ENCODE measurements at places on chromosomes 5 and 9.
A peak's percentile ranks its signal among the peaks of the same experiment; 100 is the strongest.

DNA sequence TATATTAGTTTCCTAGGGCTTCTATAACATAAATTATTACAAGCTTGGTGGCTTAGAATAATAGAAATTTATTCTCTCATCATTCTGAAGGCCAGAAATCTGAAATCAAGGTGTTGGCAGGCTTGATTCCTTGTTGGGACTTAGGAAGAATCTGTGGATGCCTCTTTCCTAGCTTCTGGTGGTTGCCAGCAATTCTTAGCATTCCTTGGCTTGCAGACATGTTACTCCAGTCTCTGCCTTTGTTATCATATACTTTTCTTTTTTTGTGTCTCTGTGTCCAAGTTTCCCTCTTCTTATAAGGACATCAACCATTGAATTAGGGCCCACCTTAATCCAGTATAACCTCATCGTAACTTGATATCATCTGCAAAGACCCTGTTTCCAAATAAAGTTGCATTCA is 31.4 kb downstream of the CTNNA1 start:
- H3K4me1 ChIP-seq, result no peaks in the 10 kb centered on the region
- H3K4me3 ChIP-seq, result no peak overlapping the region
- no peak overlapping the region for H3K27ac ChIP-seq
- H3K36me3 ChIP-seq, result peaks cover 24% of the 10 kb centered on the region
- no peaks in the 10 kb centered on the region for H3K27me3 ChIP-seq

- H3K27ac ChIP-seq, result peak overlapping the region; percentile 98
- H3K36me3 ChIP-seq, result no peaks in the 10 kb centered on the region
- H3K4me3 ChIP-seq, result peak overlapping the region; percentile 98
- ATAC-seq, result peak; percentile 63
- H3K4me1 ChIP-seq, result peaks cover 5% of the 10 kb centered on the region
These were observed 253 bp downstream of the SLC12A2 start for GRCh38 chr5:128083811-128084227.

DNA sequence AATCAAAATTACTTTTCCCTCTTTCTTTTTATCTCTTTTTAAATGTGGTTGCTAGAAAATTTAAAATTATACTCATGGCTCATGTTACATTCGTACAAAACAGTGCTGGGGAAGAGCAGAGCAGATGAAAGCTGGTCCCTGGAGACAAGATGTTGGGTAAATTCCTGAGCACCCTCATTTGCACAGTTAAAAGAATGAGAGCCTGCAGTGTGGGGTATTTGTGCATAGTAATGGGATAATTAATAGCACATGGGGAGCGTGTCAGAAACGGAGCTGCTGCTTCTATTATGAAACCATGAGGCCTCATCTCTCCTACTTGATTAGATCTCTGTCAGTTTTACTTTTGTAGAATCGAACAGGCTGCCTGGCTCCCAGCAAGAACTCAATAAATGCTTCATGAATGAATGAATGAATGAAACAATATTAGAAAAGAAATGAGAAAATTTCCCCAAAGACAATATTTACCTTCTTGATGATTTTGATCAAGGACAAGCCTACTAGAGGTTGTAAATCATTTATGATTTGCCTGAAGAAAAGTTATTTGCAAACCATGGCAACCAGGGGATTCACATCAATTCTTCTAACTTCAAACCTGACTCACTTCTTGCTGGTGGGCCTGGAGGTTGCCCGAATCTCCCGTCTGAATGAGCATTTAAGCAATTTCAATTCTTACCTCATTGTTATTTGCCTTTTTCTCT is 177.2 kb upstream of the TUT7 start:
- no peak for ATAC-seq
- H3K27me3 ChIP-seq, result peaks cover 5% of the 10 kb centered on the region
- no peaks in the 10 kb centered on the region for H3K36me3 ChIP-seq
- no peak overlapping the region for H3K4me3 ChIP-seq

DNA sequence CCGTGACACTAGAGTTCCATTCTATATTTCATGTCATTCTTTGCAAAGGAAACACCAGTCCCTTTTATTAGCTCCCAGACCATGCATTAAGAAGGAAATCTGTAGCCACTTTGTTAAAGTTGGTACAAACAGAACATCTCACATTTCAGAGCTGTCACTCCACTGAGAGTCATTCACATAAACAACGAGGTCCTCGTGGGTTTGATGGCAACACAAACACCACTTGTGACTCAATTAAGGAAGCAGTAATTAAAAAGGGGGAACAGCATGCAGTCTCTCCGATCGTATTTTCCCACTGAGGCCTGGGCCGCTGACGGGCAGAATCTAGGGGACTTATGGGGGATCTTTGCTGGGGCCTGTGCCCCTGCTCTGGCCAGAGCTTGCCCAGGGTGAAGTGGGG is 94.2 kb upstream of the ZNF618 start:
- ATAC-seq, result no peak
- no peaks in the 10 kb centered on the region for H3K36me3 ChIP-seq
- no peak overlapping the region for H3K4me3 ChIP-seq
- no peaks in the 10 kb centered on the region for H3K4me1 ChIP-seq

DNA sequence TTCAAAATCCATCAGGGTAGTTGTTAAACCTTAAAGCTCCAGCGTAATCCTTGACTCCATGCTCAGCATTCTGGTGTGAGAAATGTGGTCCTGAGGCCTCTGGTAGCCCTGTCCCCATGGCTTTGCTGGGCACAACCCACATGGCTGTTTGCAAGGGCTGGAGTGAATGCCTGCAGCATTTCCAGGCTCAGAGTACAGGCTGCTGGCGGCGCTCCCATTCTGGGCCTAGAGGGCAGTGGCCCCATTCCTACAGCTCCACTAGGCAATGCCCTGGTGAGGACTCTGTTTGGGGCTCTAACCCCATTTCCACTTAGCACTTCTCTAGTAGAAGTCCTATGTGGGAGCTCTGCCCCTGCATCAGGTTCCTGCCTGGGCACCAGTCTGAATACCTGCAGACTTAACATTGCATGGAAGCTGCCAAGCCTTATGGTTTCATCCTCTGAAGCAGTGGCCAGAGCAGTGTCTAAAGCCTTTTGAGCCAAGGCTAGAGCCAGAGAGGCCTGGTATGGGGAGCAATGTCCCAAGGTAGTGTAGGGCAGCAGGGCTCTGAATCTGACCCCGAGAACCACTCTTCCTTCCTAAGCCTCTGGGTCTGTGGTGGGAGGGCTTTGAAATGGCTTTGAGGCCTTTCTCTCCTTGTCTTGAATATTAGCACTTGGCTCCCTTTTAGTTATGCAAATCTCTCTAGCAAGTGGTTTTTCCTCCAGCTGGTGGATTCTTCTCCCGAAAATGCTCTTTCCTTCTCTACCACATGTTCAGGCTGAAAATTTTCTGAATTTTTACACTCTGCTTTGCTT is 5.8 kb upstream of the ALDH1A1 start:
- no peaks in the 10 kb centered on the region for H3K4me1 ChIP-seq
- no peak for ATAC-seq
- H3K4me3 ChIP-seq, result no peak overlapping the region
- H3K27ac ChIP-seq, result no peak overlapping the region

DNA sequence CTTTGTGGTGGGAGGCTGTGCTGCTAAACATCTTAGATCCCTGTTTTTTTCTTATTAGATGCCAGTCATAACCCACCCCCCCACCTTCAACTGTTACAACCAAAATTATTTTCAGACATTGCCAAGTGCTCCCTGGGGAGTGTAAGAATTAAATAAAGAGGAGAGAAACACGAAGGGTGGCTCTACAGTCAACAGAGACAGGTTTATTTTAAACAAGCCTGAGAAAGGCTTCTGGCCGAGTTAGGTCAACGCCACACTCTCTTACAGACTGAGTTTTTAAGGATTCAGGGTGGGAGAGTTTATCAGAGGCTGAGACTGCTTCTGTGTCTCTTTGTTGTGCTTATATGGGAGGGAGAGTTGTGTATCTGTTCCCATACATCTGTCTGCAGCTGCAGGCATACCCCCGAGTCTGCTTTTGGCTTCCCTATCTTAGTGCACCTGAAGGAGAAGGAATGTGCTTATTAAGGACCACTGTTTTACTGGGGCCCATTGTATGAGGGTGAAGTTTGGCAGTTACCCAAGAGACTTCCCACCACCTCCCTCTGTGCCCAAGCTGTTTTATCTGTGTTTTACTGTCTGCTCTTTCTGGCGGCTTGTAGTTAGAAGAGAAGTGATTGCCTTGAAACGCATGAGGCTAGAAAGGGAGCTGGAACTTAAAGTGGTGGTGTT is 11.4 kb upstream of the GDA start:
- H3K4me3 ChIP-seq, result no peak overlapping the region
- H3K36me3 ChIP-seq, result no peaks in the 10 kb centered on the region
- ATAC-seq, result no peak
- no peaks in the 10 kb centered on the region for H3K4me1 ChIP-seq

DNA sequence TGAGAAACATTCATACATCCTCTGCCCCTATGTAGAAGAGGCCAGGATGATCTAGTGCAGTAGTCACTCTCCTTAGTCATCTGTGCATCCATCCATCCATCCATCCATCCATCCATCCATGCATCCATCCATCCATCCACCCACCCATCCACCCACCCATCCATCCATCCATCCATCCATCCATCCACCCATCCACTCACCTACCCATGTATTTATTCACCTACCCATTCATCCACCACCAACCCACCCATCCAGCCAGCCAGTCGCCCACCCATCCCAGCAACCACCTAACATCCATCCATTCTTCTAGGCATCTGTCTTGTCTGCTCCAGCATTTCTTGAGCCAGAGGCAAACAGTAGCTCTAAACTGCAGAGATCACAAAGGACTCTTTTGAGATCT is 87.1 kb downstream of the MSX2 start:
- no peak for ATAC-seq
- H3K36me3 ChIP-seq, result no peaks in the 10 kb centered on the region
- no peaks in the 10 kb centered on the region for H3K4me1 ChIP-seq
- H3K4me3 ChIP-seq, result no peak overlapping the region

DNA sequence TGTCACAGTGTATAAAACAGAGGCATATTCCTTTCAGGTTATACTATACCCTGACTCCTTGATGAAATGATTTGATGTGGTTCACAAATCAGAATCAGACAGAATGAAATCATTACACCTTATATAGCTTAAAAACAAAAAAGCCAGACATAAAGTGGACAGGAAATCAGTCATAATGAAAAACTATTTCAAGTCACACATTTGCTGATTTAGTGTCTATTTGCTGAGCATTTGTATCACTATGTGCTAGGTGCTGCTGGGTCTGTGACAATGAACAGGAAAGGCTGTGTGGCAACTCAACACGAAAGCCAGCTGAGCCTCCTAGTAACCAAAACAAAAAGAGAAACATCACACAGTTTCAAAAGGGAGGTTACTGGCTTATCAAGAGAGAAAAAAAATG is 194.0 kb downstream of the EFNA5 start:
- peak; percentile 51 for ATAC-seq
- H3K27ac ChIP-seq, result no peak overlapping the region
- H3K27me3 ChIP-seq, result no peaks in the 10 kb centered on the region
- H3K4me1 ChIP-seq, result no peaks in the 10 kb centered on the region
- H3K36me3 ChIP-seq, result no peaks in the 10 kb centered on the region

DNA sequence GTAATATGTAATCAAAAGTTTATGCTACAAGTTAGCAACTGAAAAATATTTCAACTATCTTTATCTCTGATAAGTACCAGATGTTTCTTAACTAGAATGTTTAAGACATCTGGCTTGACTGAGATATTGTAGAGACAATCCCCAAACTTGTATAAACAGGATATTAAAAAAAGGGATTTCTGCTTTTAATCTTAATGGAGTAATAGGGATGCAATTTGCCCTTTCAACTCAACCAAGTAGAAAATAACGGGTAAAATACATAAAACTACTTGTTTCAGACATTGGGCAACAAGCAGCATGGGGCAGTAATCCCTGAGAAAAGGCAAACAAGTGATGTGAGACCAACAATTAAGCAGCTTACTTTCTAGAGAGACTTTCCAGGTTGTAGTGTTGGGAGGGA is 9.4 kb upstream of the ADAMTS12 start:
- no peak for ATAC-seq
- H3K27me3 ChIP-seq, result no peaks in the 10 kb centered on the region
- no peak overlapping the region for H3K4me3 ChIP-seq
- no peaks in the 10 kb centered on the region for H3K4me1 ChIP-seq

- no peak for ATAC-seq
- no peaks in the 10 kb centered on the region for H3K36me3 ChIP-seq
- no peaks in the 10 kb centered on the region for H3K27me3 ChIP-seq
- no peak overlapping the region for H3K27ac ChIP-seq
- H3K4me1 ChIP-seq, result no peaks in the 10 kb centered on the region
- no peak overlapping the region for H3K4me3 ChIP-seq
These were observed 182.8 kb downstream of the GADD45G start for GRCh38 chr9:89787595-89787994.

DNA sequence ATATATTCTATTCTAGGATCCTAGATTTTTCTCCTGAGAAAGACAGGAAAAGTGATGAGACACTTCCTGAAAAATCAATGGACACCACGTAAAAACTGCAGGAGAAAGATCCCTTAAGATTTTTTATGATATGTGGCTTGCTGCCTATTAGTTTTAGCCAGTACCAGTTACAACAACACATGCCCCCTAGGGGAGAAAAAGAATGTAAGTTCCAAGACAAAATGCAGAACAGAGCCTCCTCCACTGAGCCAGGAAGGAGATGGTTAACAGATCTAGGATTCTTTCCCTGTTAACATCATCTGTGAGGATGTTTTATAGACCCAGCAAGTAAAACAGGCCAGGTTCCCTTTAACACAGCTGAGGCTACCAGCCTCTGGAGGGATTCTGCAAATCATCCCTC is 574.7 kb downstream of the TLE4 start:
- H3K27ac ChIP-seq, result no peak overlapping the region
- no peaks in the 10 kb centered on the region for H3K36me3 ChIP-seq
- ATAC-seq, result no peak
- no peaks in the 10 kb centered on the region for H3K4me1 ChIP-seq
- H3K4me3 ChIP-seq, result no peak overlapping the region

DNA sequence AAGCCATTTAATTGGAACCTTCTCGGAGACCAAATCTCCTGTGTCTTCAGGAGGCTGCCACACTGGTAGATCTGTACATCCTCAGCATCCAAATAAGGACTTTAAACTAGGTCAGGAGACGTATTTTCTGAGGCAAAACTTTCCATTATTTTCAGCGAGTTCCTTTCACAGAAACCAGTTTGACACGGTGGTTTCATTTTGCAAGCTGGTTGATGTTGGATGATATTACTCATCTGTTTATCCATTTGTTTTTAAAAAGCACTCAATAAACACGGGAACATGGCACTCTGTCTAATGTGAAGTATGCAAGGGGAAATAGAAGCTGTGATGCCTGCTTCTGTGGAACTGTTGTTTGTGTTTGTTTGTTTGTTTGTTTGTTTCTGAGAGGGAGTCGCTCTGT is 199.6 kb downstream of the ERCC6L2 start:
- peaks cover 16% of the 10 kb centered on the region for H3K4me1 ChIP-seq
- H3K36me3 ChIP-seq, result no peaks in the 10 kb centered on the region
- no peak overlapping the region for H3K4me3 ChIP-seq
- no peak for ATAC-seq

Data from gastroesophageal sphincter (tissue), 4 donors.